ENCODE measurements at places on chromosomes 5 and 9. TPM values are rescaled to one million over a fixed set of nuclear protein-coding genes. Genes with fewer than 3 reads are reported as not detected.

DNA sequence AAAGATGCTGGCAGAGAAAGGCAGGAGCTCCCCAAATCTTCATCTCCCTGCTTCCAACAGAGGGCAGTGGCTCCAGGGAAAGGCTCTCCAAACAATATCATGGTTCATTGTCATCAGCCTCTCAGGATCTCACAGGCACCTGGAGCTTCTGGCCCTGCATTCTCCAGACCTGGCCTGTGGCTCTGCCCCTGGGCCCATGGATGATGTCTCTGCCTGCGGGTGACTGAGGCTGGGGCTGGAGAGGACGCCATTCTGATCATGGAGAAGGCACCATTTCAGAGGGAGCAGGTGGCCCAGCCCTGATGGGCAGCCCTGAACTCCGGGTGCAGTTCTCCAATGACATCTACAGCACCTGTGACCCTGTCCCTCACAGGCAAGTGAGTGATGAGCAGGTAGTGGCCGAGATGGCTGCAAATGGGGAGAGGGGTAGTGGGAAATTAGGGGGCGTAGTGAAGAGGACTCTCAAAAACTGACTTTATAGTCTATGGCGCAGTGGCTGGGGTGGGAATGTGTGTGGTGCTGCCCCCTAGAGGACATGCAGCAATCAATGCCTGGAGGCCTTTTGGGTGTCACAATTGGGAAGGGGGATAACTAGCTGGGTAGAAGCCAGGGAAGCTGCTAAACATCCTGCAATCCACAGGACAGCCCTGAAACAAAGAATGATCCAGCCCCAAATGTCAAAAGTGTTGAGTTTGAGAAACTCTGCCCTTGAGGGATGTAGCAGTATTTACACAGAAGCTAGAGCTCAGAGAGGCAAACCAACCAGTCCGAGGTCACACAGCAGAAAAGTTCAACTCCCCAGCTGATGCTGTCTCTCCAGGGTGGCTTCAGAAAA is 3.2 kb downstream of the SH3PXD2B start:
- DNase-seq, result peak; percentile 47

- DNase-seq, result no peak
Measured at GRCh38 chr5:122351416-122352157, 39.5 kb downstream of the SNCAIP start.

GRCh38 chr5:107894361-107894760 is 223.6 kb upstream of the EFNA5 start:
- DNase-seq, result no peak

DNA sequence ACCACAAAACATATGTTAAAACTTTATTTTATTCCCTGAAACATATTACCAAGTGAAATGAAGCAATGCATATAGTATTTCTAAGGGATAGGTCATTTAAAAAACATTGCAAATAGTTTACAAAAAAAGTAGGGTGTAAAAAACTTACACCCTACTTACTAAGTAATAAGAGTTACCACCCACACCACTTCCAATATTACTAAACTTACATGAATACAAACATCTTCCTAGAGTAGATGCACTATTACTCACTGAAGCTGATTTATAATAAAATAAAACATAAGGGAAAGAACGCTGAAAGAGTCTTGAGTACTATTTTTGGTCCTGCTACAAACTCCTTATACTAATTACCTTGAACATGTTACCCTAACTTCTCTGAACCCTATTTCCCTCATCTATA is 289.4 kb downstream of the HINT1 start:
- no peak for DNase-seq

DNA sequence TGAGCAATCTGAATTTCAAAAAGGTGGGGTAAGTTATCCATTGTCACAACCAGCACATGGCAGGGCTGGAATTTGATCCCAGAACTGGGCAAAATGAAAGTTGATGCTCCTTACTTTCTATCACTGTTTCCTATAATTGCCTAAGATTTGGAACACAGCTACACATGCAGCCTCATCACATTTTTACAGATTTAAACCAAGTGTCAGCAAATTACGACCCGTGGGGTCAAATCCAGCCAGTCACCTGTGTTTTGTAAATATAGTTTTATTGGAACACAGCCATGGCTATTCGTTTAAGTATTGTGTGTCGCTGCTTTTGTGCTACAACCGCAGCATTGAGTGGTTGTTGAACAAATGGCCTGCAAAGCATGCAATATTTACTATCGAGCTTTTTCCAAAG is 94.3 kb downstream of the SREK1 start:
- no peak for DNase-seq

The SPATA24 gene
- 18.3 TPM for polyA plus RNA-seq

The UCK1 gene
- polyA plus RNA-seq, result 47.4 TPM

The CDC20B gene
- polyA plus RNA-seq, result not detected

The CCL27 gene
- 0.14 TPM for polyA plus RNA-seq

The CDH9 gene
- not detected for polyA plus RNA-seq

Data from psoas muscle (tissue), 8 donors.